ENCODE measurements at places on chromosomes 12 and 14.
A peak's percentile ranks its signal among the peaks of the same experiment; 100 is the strongest.

GRCh38 chr14:89477391-89477790 is 60.4 kb upstream of the FOXN3 start:
- DNase-seq = no peak

DNA sequence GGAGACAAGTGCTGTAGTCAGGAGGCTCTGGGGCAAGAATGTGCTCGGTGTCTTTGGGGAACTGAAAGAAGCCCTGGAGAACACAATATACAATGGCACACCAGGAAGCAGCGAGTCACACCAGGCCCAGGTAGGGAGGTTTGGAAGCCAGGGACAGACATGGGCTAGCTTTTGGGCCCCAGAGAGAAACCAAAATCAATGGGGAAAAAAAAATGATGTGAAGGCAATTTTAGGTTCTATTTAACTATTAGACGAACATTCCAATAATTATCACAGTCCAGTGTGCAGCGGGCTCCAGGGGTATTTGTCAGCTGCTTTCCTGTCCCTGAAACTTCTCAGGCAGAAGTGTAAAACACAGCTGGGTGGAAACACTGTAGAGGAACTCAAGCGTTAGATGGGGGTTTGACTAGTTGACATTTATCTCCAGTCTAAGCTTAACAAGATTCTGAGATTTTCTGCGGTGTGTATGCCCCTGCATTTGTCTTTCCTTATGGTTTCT is 21.8 kb upstream of the EGLN3 start:
- no peak for DNase-seq

- DNase-seq = no peak
Measured at GRCh38 chr14:106670011-106670410, 1143.6 kb downstream of the TMEM121 start.

GRCh38 chr14:66501592-66501991 is 6.4 kb upstream of the GPHN start:
- no peak for DNase-seq

DNA sequence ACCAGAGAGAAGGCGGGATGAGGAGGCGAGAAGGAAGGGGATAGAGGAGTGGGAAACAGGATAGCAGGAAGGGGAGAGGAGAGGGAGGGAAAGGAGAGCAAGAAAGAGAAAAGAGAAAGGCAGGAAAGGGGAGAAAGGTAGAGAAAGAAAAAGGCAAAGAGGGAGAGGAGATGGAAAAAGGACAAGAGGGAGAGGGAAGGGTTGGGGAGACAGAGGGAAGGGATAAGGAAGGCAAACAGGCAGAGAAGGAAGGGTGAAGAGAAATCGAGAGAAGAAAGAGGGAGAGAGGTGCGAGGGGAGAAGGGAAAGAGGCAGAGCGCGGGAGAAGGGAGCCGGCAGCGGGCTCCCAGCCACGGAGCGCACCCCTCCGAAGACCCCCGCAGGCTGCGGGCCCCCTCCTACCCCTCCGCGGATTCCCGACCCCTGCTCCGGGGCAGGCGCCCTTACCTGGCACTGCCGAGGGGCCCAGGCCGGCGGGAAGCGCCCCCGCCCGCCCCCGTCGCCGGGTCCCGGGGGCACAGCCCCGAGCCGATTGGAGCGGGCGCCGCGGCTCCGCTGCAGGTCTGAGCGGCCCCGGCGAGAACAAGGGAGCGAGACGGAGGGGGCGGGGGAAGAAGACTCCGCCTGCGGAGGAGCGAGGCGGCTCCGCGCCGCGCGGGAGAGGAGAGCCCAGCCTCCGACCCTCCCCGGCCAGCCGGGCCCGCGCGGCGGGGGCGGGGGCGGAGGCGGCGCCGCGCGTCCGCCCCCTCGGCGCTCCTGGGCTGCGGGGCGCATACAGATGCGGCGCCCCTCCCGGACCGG is at the start of gene CDH24:
Gene CDH24, minus strand, starts transcription at position 565 of the 801 bp plus-strand sequence. CDS start 1,787 bp downstream, outside the sequence.
- peak; percentile 60 for DNase-seq

DNA sequence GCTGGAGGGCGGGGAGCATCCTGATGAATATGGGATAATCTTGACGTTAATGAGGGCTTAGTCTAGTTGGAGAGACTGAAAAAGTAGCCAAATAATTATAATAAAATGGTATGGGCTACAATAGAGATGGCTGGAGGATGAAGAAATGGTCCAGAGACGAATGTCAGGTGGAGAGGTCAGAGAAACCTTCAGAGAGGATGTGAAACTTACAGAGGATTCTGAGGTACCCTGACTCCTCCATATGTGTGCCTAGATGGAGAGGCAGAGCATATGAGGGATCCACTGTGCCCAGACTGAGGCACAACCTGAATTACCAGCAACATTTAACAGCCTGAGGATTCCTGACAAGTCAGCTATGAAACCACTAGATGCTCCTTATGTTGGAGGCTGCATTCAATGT is 417.0 kb downstream of the ATP23 start:
- no peak for DNase-seq

DNA sequence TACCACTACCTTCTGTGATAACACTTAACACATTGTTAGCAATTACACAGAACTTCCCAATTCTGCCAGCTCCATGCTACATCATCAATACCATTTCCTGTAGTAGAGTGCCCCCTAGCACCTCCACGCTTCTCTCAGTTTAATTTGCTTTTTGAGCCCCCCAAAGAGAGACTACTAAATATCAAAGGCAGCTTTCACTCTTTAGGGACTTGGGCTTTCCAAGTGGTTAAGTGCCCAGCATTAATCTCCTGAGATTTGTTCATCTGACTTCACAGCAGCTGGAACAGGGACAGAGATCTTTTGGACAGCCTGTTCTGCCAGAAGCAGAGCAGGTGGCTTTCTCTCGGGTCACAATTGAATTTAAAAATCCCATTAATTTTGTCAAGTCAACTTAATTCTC is 954.9 kb downstream of the DIO2 start:
- DNase-seq = no peak
